Nephron progenitor cell (in vitro differentiated cells): ENCODE measurements at places on chromosomes 3 and 15.

- DNase-seq = no peak
Measured at GRCh38 chr3:78003090-78003489, 963.2 kb downstream of the ROBO2 start.

DNA sequence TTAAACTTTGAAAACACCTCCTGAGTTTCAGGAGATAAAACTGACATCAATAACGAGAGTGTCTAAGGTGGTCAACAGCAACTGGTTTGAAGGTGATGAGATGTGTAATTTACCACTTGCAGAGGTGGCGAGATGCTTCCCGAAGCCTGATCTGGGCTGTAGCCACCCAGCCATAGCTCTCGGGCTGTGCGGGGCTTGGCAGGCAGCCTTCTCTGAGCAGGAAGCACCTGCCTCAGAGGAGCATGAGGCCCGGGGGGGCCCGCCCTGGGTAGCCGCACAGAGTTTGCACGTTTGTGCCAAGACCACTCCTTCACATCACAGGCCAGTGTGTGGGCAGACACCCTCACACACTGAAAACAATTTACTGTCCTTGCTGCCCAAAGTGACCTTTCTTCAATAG lies 220.3 kb downstream of the CACNA2D3 start:
- DNase-seq = peak; percentile 13

GRCh38 chr3:42819351-42819965 lies 10.2 kb downstream of the ACKR2 start:
- no peak for DNase-seq

- no peak for DNase-seq
Measured at GRCh38 chr3:124797426-124797945, 67.2 kb downstream of the UMPS start.

- no peak for DNase-seq
Measured at GRCh38 chr3:49928481-49929017, 1.1 kb downstream of the MON1A start.

GRCh38 chr3:104614564-104614963 lies 752.1 kb upstream of the ALCAM start:
- no peak for DNase-seq

DNA sequence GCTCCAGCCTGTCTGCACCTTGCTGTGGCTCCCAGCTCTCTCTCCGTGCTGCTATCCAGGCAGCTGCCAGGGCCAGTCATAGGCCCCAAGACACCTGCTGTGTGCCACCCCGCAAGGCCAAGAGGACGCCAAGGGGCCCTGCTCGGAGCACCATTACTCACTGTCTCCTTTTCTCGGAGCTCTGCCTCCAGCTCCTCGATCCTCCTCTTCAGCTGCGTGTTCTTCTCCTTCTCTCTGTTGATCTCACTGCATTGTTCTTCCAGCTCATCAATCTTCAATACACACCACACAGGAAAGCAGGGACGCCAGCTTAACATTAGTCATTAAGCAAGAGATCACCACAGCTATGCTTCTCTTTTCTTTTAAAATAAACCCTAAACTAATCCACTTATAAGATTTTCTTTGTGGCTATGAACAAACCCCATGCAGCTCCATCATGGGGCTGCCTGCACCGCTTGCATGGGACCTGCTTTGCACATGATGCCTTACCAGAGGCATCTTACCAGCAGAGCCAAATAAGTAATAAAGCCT lies 42.6 kb downstream of the WHAMM start:
- DNase-seq = no peak

DNA sequence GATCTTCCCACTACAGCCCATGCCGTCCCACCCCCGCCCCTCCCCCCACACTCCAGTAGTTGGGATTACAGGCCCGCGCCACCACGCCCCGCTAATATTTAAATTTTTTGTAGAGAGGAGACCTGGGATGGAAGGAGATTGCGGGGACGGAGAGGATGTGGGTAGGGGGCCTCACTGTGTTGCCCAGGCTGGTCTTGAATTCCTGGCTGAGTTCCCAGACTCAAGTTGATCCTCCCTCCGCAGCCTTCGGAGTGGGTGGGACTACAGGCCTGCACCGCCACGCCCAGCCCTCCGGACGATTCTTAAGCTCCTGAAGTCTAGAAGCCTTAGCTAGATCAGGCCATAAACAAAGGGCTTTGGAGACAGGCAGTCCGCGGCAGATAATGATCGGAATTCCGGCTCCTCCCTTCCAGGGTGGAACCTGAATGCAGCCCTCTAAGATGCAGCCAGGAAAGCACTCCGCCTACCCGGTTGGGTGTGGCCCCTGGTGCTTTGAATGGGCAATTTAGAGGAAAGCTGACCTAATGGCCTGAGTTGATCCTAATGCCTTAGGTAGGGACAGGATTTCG lies at the start of gene DPPA2:
Gene DPPA2, minus strand, starts transcription at position 356 of the 569 bp plus-strand sequence. CDS start 1,975 bp downstream, outside the sequence.
- no peak for DNase-seq

GRCh38 chr15:50134524-50135024 lies 15.5 kb upstream of the ATP8B4 start:
- DNase-seq = no peak

DNA sequence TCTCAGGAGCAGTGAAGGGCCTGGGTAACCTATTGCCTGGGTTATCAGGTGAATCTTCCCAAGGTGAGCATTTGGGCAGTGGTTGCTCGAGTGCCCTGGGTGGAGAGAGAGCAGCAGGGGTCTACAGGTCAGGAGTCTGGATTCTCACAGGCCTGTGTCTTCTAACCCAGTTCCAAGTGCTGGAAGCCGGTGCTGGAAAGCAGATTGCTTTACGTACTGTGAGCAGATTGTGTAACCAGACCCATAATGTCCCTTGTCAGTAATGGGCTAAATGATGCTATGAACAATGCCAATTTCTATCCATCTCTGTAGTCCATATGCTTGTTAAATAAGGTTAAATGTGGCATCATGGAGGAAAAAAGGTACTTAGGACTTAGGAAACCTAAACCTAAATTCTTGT lies 106.5 kb downstream of the TPRG1 start:
- DNase-seq = no peak

DNA sequence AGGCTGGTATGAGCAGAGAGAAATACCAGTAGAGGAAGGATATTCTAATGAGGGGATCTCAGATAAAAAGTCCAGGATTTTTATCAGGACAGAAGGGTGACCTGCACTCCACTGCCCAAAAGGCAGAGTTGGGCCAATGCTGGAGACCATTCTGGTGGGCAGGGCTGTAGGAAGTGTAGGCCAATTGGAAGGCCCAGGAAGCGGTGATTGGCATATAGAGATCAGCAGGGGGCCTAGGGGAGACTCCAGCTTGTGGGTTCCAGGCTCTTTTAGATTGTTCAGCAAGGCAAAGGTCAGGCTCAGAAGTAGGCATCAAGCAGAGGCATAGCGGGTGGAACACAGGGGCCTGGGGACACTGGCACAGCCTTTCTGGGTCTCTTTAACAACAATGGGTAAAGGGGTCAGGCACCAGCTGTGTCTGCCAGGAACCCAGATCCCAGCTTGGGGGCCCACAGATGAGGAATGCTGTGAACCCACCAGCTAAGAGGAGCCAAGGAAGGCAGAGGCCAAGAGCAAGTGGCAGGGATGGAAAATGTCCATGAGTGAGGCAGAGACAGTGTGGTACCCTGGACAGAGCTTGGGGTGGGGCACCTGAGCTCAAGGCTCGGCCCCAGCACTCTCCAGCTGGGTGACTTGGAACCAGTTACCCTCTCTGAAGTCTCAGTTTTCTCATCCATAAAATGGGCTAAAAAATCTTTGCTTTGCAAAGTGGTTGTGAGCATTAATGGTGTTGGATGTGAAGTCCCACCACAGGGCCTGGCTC lies 27.0 kb upstream of the RASGRF1 start:
- DNase-seq = no peak
